ENCODE measurements at places on chromosomes 1 and 21.

DNA sequence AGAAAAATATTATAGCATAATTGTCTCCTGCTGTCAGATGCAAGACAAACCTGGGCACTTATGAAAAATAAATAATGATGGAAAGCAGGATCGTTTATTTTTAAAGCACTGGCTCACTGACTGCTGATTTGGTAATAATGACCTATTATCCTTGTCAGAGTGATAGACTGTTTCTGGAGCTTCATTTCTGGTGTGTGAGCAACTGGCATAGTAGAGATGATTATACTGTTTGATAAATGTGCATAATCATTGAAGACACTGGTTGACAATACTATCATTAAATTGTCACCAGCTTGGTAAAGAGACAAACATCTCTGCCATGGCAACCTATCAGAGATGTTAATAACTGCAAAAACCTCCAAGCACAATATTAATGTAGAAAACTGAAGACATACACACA, 179.9 kb upstream of the ZNF644 start:
- DNase-seq, result no peak

- no peak for DNase-seq
Measured at GRCh38 chr1:212814537-212815334, 23.0 kb downstream of the TATDN3 start.

DNA sequence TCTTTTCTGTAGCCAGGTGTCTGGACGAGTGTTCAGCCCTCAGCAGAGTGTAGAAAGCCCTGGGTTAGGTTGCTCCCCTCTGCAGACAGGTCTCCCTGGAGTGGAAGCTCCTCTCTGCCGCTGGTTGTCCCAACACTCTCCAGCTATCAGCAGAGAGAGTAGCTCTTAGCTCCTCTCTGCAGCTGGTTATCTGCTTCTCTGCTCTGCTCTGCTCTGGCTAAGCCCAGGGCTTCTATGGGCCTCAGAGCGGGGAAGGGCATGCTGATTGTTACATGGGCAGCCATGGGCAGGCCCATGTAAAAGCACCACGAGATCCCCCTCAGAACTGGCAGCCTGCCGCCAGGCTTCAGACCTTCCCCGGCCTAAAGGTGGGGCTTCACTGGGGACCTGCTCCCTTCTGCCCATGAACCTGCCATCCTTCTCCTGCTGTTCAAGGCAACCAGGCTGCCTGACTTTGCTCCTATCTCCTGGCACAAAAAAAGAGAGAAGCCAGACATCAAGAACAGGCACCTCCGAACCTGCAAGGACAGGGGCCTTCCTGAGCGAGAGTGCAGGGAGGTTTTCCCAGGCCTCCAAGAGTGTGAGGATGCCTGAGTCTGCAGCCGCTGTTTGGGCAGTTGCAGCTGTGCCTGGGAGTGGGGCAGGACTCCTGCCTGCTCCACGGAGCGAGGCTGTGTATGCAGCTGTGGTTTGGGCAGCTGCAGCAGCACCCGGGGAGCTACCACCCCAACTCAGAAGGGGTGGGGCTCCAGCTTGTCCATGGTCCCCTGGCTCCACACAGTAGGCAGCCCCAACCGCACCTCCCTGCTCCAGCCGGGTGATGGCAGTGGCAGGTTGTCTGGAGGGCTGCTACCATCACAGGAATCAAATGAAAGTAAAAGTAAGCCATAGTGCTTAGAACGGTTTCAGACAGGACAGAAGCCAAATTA, 973.7 kb downstream of the LTN1 start:
- no peak for DNase-seq

- no peak for DNase-seq
Measured at GRCh38 chr1:97824200-97824599, 96.6 kb downstream of the DPYD start.

GRCh38 chr1:238334170-238334569, 443.4 kb upstream of the ZP4 start:
- no peak for DNase-seq

DNA sequence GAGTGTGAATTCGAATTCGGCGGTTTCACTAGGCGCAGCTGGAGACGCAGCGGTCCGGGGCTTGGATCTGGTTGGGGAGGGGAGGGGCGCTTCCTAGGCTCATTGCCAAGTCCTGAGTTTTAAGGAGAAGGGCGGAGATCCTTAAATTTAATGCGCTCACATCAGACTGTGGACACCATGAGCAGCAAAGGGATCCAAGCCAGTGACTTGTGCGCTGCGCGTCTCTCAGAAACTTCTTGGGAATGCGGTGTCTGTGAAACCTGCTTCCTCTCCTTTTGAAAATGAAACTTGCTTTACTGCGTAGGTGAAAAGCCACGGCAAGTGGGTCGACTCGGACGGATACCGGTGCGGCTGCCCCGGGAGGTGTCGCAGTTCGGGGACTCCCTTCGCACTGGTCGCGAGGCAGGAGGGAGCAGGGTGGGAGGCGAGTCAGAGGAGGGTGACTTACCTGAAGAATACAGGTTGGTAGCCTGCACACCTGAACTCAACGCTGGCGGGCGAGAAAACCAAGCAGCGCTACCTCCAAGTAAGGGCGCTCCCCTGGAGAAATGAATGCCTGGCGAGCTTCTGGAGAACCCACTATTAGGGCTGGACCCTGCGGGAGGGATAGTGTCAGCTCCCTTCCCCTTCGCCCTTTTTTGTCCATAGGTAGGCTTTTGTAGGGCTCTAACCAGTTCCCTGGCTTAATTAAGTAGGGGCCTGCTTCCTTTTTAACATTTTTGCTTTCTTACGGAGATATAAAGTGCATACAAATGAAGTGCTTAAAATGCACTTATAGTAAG, 992 bp downstream of the TENT5C start:
- peak; percentile 51 for DNase-seq

DNA sequence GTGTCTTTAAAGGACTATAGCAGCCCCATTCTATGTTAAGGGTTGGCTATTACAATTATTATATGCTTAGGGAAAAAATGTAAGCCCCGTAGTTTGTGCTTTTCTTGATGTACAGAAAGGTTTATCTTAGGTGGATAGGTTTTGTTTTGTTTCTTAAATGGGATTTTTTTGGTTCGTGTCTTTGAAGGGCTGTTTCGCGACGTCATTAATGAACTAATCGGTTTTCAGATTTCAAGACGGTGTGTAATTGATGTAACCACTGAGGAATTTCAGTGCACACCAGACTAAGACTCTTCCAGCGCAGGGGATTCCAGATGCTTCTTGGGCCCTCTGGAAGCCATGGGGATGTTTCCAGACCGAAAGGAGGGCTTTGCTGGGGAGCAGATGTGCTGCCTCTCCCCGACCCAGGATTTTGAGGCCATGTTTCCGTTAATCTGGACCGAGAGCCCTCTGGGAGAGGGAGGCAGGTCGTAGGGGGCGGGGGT, 4.8 kb upstream of the SIM2 start:
- no peak for DNase-seq

DNA sequence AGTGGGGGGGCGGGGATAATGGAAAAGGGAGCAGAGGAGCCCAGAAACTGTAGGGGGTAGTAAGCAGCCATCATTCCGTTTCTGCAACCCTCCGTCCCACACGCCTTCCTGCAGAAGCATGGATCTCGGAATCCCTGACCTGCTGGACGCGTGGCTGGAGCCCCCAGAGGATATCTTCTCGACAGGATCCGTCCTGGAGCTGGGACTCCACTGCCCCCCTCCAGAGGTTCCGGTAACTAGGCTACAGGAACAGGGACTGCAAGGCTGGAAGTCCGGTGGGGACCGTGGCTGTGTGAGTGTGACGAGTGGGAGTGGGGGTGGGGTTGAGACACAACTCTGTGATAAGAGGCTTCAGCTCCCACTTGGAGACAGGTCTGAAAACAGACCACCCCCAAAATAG, 706 bp downstream of the CREB3L4 start:
- no peak for DNase-seq

- DNase-seq, result no peak
Measured at GRCh38 chr1:234584420-234584805, 25.6 kb downstream of the IRF2BP2 start.

DNA sequence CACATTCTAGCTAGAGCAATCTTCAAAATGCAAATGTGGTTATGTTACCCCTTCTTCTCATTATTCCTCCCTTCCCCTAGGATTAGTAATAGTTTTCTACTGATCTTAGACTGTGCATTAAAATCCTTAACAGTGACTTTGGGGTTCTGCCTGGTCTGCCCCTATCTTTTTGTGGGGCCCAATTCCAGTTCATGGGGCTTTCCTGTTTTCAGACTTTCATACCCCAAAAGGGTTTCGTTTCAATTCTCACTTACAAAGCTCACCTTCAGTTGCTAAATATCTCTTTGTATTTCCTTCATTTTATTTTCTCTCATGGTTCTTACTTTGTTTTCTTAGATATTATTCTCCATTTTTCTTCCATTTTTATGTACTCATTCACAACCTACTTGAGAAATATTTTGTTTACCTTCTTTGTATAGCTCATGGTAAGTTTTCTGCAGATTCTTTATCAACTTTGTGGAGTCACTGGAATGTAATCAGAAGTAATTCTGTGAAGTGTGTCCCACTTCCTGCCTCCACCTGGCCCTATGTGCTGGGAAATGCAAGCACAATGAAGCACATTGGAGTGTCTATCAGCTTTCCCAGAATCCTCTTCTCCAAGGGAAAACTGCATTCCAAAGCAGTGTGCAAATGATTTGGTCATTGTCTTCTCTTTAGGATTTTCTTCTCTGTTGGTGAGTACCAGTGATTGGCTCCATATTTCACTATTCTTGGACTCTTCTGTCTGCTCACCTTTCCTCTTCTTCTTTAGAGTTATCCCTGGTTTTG, 350.2 kb downstream of the ZNF326 start:
- no peak for DNase-seq

- no peak for DNase-seq
Measured at GRCh38 chr1:3676581-3677470, 24.5 kb downstream of the TP73 start.

DNA sequence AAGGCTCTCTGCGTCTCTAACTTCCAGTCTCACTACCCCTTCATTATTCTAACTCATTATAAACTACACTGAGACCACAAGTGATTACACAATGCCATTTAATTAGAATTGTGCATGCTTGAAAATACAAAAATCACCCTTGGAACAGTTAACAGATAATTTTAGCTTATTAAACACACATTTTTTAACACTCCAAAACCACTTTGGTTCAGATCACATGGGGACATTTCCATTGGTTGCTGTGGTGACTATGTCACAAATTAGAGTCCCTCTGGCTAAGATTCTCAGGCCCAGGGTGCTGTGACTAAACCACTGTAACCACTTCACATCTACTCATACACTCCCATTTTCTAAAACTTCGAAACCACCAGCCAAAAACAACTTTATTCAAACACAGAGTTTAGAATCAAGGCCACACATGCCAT, 43.0 kb downstream of the JAK1 start:
- DNase-seq, result peak; percentile 41

- no peak for DNase-seq
Measured at GRCh38 chr1:185680453-185680852, 53.7 kb upstream of the HMCN1 start.

DNA sequence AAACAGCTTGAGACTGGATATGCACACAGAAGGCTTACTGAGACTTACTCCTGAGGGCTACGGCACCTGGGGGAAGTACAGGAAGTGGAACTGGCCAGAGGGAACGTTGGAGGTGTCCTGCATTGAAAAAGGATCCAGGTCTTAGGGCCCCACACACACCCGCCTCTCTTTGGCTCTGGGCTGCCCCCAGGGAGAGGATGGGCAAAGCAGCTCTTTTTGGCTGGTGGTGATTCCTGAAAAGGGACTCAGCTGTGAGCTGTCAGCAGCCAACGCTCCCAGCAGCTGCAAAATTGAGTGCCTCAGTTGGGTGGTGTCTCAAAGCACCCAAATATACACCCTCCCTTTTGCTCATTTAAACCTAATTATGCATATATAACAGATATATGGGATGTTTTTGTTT, 213.2 kb downstream of the TNR start:
- DNase-seq, result no peak

GRCh38 chr1:87501738-87502137, 173.1 kb downstream of the LMO4 start:
- no peak for DNase-seq

GRCh38 chr1:170765712-170766330, 101.9 kb downstream of the PRRX1 start:
- DNase-seq, result no peak

DNA sequence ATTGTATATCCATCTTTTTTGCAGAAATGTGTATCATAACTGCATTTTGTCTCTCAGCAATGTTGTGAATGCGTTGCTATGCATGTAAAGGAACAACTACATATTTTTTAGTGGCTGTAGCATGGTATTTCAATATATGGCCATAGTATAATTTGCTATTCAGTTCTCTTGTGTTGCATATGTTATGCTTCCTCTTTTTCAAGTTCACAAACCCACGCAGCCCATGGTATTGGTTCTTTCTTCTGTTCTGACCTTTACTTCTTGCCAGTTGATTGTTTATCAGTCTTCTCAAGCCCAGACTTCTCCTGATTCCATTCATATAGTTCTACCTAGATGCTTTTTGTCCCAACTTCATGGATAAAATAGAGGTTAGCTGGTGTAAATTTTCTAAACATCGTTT, 6.1 kb downstream of the SLC22A15 start:
- no peak for DNase-seq

DNA sequence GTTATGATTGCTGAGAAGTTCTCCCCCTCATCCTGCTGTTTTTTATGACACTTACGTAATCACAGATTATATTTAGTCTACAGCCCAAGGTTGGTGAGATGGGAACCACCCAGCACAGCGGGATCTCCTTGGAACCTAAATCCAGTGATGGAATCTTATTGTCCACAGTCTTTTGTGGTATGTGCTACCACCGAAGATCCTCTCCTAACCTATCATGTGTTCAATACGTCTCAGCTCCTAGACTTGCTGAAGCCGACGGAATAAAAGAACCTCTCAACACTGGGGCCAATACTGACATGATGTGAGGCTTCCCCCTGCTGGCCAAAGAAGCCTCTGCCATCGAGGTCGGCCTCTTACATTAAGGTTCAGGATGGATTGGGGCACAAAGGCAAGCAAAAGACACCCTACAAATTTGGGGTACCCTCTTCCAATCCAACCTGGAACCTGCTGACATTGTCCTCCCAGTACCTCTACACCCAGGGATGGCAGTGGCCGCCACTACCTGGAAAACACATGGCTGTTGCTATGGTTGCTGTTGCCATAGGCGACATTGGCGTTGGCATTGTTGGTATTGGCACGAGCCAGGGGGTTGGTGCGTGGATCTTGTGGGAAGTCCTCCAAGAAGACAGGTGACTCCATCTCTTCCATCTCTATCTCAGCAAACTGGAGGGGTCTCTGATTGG, 19.4 kb upstream of the KIF21B start:
- DNase-seq, result peak; percentile 73

DNA sequence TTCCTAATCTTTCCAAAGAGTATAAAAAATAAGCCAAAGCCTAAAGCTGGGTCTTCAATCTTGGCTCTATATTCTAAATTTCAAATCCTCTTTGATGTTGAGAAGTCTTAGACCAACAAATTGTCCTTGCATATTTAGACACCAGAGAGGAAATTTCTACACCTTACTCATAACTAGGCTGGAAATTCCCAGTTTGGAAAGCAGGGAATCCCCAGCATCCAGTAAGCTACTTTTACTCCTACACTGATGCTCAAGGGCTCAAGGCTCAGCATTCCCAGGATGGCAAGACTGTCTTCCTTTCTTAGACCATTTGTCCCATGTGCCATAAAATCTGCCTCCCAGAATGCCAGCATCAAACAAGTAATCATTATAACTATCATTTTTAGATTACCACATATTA, 28.3 kb downstream of the PRDX6 start:
- DNase-seq, result no peak

- no peak for DNase-seq
Measured at GRCh38 chr1:217781056-217781455, 149.9 kb downstream of the SPATA17 start.

GRCh38 chr1:182446033-182446669, 3.8 kb upstream of the RGSL1 start:
- peak; percentile 34 for DNase-seq

- DNase-seq, result no peak
Measured at GRCh38 chr1:38789498-38790169, 69.9 kb downstream of the RRAGC start.

GRCh38 chr1:237832858-237833257, 57.9 kb downstream of the ZP4 start:
- DNase-seq, result no peak

Measured in stimulated activated CD4-positive, alpha-beta T cell treated with anti-CD3 and anti-CD28 coated beads, Interleukin-2, amount 100 ng/mL, for 24 hours (primary cell).